ENCODE measurements at places on chromosomes 11 and 22.

DNA sequence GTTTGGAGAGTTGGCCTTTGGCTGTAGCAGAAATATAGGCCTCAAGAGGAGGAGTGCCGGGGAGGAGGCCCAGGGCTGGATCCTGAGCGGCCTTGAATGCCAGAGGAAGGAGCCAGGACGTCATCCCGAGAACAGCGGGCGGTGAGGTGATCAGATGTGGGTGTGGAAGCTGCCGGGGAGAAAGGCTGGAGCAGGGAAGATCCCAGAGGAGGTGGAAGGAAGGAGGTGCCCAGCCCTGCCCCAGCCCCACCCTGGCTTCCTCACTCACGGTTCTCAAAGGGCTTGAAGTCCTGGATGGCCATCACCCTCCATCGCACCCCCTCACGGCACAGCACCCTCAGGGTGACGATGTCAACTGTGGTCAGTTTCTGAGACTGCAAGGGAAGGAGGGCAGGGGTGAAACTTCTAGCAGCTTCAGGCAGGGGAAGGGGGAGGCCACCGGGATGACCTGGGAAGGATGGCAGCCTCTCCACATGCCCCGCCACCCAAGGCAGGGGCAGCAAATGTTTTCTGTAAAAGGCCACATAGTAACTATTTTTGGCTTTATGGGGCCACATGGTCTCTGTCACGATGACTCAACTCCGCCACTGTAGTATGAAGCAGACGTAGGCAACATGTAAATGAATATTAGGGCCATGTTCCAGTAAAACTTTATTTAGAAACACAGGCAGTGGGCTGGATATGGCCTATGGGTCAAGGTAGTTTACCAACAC is 10.7 kb downstream of the IL2RB start:
- no peak for DNase-seq

DNA sequence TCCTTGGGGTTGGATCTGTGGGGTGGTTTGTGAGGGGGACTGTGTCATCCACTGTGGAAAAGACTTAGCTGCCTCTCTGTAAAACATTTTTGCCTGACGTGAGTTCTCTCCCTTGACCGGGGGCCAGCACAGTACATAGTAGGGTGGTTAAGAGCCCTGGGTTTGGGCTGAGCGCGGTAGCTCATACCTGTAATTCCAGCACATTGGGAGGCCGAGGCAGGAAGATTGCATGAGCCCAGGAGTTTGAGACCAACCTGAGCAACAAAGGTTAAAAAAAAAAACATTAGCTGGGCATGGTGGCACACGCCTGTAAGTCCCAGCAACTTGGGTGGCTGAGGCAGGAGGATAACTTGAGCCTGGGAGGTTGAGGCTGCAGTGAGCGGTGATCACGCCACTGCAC is 74.7 kb upstream of the WNT7B start:
- no peak for DNase-seq

DNA sequence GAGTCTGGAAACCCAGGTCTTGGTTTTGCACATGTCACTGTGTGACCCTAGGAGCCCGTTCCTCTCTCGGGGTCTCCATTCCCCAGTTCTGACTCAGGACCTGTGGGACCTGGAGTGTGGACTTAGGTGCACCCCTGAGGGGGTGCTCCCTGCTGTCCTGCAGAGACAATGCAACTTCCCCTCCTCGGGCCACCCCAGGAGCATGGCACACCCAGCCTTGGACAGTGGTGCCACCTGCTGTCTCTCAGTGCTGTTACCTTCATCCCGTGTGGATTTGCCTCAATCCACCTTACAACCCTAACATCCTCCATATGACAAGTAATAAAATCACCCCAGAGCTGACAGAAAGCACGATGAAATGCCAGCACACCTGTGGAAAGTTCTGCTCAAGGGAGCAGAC is 27.5 kb upstream of the CRYBB3 start:
- DNase-seq: peak; percentile 54

DNA sequence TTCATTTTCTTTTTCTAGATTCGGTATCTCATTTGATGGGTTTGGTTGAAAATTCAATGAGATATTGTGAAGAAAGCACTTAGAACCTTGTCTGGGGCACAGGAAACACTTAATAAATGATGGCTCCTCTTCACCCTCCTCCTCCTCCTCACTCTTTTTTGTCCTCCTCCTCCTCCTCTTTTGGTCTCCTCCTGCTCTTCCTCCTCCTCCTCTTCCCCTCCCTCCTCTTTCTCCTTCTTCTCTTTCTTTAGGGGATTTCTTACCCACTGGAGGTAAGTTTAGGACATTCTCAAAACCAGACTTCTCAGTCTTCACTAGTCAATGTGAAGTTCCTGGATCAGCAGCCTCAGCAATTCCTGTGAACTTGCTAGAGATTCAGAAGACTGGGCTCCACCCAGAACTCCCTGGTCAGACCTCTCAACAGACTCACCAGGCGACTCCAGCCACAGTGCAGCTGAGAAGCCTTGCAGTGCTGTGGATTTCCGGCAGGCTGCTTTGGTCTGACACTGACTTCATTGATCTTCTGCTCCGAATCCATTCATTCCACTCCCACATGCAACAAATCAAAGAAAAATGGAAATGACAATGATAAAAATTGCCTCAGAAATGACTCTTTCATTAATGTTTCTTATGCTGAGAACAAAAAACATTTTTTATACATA is 368.6 kb upstream of the B3GAT1 start:
- no peak for DNase-seq

GRCh38 chr22:23763579-23763945 is 772 bp downstream of the C22orf15 start:
- DNase-seq: peak; percentile 79

Measured in CD4-positive, alpha-beta T cell treated with Interleukin-17A for 4 hours (primary cell).